ENCODE measurements at places on chromosomes 6 and 20.

DNA sequence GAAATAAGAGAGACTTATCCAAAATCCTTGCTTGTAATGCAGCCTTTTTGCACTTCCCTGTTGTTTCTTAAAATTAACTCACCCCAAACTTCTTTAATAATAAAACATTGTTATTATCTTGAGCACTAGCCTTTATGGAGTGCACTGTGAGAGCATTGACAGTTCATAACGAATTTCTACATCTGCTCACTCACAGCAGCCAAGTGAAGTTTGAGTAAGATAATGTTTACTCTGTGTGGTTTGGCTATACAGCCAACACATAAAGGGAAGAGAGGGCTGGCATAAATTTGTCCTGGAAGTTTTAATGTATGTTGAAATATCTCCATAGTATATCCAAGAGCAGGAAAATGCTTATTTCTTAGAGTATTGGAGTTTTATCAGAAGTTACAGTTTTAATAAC is 227.9 kb downstream of the FRK start:
- no peak for DNase-seq

GRCh38 chr6:163200289-163200688 is 214.2 kb upstream of the QKI start:
- no peak for DNase-seq

DNA sequence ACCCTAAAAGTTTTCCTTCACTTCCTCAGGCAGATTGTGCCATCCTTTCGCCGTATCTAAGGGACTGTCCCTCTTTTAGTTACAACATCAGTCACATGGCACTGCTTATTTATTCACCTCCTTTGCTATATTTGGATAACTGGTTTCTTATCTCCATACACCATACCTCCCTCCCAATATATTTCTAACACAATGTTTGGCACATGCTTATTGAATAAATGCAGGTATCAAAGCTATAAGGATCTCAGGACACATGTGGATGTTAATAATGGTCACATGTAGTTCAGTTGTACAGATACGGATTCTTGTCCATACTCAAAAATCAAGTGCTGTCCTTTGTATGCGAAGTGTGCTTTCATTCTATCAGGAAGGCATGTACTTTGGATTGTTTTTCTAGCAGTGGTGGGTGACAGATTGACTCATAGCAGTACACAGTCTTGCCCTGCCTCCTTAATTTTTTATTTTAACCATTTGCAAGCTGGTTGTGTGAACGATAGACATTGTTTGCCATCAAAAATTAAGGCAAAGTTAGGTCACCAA is 407.1 kb upstream of the RUNX2 start:
- no peak for DNase-seq

GRCh38 chr6:31749301-31750036 is 9.7 kb downstream of the MSH5 start:
- no peak for DNase-seq

DNA sequence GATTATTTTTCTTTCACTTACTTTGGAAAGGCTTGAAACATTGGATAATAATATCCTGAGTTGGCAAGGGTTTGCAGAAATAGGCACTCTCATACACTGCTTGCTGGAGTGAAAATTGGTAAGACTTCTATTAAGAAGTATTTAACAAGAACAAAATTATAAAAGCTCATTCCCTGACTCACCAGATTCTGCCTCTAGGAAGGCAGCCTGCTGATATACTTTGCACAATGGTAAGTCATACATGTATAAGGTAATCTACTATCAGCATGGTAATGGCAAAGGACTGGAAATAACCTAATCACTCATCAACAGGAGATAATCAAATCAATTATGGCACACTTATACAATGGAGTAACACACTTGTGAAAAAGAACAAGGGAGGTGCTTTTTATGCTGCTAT is 85.8 kb downstream of the PLCG1 start:
- no peak for DNase-seq

- DNase-seq, result no peak
Measured at GRCh38 chr6:148414836-148415235, 72.2 kb downstream of the SASH1 start.

GRCh38 chr6:16331384-16332174 is 93.2 kb downstream of the GMPR start:
- no peak for DNase-seq

DNA sequence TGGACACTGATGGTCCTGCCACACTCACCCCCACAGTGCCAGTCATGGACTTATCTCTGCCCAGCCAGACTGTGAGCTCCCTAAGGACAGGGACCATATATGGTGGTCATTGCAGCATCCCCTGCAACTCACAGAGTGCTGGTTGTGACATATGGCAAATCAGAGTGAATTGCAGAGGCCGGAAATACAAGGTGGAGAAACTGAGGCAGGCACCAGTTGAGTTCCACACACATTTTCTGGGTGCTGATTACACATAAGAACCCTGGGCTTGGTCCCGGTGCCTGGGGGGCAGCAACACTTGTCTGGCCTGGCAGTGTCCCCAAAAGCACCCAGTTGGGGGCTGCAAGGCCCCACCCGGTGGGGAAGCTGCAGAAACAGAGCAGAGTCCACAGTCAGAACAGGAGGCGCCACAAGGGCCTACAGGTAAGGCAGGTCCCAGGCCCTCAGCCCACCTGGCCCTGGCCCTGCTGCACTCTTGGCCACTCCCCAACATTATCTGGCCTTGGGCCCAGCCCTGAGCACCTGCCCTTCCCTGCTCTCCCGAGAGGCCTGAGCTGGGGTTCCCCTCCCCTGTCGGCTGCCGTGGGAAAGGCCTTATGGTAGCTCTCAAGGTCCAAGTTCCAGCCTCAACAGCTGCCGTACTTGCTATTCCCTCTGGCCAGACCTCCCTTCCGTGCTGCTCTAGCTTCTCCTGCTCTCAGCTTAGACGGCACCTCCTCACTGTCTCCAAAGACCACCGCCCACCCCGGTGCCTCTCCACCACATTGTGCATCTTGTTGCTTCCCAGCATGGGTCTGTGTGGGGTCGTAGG is 140.8 kb upstream of the PTPN1 start:
- no peak for DNase-seq

- no peak for DNase-seq
Measured at GRCh38 chr6:53986165-53986720, 125.0 kb upstream of the MLIP start.

DNA sequence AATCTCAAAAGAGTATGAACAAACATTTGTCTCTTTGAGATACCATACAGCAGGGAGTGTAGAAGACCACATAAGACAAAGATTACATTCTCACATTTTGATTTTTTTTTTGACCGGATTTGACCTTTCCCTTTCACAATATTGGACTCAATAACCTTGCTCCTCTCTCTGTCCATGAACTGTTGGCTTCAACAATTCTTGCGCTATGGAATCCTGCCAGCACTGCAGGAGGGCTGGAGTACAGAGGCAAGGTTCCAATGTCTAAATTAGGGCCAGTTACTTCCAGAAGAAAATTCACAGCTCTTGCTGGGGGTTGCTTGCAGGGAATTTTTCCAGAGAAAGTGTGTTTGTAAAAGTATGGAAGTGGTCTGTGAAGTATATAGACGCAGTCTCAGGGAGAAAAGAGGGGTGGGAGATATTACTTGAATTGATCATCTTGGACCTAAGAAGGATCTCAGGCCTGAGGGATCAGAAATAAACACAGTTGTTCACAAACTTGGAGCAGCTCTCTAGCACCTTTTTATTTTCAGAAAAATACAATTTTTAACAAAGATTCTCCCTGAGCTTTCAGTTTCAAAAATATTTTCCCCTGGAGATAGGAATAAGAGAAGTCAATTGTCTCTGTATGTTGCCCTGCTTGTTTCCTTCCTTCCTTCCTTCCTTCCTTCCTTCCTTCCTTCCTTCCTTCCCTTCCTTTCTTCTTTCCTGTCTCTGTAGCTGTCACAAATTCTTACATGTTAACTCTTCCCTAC is 765.9 kb downstream of the BCKDHB start:
- peak; percentile 33 for DNase-seq
